Stimulated activated CD4-positive, alpha-beta T cell treated with anti-CD3 and anti-CD28 coated beads, Interleukin-1b, Interleukin-23, amount 100 ng/mL, for 1 hour (primary cell): ENCODE measurements at places on chromosomes 12 and 14.

DNA sequence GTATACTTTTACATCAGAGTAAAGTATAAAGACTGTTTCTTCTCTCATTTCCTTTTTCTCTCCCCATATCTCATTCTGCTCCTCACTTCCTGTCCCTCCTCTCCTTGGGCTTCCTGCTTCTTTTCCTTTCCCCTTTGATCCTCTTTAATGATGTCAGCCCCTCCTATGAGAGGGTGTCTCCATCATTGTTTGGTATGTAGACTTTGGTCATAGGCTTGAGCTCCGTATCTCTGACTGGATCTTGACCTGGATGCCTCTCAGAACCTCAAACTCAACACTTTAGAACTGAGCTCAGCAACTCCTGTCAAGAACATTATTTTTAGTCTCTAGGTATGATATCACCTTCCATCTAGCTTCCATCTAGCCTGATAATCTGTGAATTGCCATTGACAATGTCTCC is 50.3 kb downstream of the AKAP6 start:
- no peak for DNase-seq

DNA sequence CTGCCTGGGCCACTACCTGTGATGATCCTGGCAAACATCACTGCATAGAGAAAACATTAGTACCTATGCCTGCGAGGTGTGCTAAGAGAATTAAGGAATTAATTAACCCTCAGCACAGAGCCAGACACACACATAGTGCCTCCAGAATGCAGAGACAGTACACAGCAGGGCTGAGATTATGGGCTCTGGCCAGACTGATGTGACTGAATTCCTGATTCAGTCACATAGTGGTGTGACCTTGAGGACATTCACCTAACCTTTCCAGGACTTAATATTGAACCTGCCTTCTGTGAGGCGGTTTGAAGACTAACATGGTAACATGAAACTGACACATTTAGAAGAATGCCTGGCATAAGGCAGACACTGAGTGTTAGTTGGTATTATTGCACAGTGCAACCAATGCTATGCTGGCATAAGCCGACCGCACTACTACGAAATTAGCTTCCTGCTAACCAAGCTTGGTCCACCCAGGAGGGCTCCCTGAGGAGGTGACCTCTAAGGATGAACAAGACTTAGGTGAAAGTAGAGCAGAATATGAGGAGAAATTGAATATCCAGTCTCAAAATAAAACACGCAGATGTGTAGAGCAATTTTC is 32.0 kb upstream of the SELPLG start:
- DNase-seq, result no peak

DNA sequence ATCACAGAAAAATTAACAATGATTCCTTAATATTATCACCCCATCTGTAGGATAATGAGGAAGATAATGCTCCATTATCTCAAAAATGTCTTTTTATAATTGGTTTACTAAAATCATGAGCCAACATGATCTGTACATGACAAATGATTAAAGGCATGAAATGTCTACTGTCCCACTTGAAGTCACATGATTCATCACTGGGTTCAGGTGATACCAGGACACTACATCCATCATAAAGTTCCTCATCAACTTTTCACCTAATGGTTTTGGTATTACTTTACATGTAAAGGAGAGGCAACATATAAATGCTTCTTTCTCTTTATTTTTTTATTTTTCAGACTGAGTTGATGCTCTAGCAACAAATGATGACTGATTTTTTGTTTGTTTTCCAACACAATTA is 313.3 kb downstream of the MED13L start:
- DNase-seq, result no peak

- DNase-seq, result no peak
These were observed 71.7 kb downstream of the TPH2 start for GRCh38 chr12:72010356-72010755.

DNA sequence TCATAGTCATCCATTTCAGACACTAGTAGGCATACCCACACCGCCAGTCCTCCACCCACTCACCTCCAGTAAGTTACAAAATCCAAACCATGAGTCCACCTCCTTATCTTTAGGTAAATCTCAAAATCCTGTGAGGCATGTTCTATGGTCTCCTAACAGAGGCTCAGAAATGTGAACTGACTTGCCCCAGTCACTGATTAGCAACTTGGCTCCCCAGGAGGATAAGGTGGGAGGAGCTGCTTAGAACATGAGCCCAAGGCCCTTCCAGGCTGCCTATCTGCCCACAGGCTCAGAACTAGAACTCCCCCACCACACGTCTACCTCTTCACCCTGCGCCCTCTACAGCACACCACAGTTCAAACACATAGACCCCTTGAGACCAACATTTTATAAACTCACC is 19.9 kb downstream of the SETD3 start:
- no peak for DNase-seq

- DNase-seq, result no peak
These were observed 388.1 kb downstream of the NOVA1 start for GRCh38 chr14:26209699-26210098.

DNA sequence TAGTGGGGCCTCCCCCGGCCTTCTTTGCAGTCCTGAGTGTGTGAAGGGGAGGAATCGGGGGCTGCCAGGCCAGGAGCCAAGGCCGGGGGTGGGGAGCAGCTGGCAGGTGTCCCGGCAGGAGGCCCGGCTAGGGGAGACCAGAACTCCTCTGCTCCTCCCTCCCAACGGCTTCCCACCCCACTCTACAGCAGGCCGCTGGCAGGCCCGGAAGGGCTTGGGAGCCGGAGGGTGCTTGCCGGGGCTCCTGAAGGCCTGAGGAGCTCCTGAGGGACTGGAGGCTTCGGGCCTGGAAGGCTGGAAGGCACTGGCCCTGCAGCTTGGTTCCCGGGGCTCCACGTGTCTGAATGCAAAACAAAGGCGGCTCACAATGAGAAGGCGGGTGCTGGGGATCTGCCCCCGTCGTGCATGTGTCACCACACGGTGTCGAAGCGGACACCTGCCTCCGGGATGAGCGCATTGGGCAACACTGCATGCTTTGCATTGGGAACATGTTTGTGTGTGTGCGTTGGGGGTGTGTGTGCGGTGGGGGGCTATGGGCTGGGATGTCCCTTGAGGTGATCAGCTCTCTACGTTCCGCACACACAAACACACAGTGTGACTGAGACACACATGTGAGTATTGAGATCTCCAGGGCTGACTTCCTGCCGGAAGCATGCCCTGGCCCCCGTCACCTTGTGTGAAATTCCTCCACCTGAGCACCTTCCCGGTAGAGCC is 30.9 kb upstream of the ANKRD9 start:
- no peak for DNase-seq

- DNase-seq, result no peak
These were observed 57.8 kb upstream of the ARHGAP5 start for GRCh38 chr14:32019276-32019675.

DNA sequence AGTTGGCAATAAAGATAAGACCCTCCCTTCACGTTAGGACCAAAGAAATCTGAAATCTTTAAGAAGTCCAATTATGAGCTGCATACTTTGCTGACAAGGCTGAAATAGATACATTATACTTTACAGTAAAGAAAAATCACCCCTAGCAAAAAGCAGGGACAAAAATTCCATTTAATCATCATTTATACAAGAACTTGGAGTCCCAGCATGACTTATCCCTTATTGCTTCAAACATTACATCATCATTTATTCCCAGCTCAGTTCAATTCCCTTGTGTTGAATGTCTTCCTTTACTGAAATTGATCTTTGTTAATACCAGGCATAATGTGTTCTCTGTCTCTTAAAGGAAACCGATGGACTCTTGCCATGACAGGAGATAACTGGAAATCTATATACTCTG is 449.6 kb upstream of the CCDC196 start:
- DNase-seq, result no peak

DNA sequence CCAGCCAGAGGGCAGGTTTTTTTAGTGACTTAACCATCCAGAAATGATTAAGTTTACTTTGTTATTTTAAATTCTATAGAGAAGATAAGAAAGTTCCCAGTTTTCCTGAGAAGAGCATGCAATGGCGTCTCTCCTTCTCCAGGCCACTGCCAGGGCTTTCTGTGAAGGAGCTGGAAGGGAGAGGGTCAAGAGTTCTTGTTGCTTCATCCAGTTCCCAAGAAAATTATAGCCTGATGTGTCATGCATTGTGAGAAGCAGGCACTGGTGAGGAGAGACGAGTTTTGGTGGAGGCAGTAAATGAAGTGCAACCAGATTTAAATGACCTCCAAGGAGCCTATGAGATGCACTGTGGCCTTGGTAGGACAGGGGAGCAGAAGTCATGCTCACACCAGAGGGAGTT is 14.2 kb downstream of the ELK3 start:
- no peak for DNase-seq

DNA sequence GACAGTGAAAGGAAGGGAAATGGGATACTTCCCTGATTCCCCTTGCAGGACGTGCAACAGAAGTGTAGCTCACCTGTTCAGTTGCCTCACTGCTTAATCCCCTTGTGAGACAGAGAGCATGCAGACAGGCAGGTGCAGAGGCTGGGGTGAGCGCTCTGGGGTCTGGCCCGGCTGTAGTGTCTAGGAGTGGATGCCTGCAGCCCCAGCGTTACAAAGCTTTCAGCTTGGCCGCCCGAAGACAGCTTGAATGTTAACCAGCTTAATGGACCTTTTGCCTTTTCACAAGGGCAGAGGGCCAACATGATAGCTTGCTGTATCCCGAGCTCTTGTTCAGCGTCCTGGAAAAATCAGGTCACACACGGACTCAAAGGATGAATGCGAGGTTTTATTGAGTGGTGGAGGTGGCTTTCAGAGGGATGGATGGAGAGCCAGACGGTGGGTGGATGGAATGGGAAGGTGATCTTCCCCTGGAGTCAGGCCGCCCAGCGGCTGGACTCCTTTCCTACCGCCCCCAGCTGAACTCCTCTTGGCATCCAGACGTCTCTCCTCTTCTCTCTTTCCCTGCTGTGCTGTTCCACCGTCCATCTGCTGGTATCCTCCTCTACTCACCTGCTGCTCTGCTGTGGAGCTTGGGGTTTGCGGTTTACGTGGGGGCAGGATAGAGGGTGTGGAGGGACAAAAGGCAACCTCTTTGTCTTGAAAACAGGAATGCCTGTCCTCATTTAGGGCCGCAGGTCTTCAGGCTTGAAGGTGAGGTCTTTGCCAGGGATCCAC is 86.2 kb upstream of the RESF1 start:
- DNase-seq, result no peak

DNA sequence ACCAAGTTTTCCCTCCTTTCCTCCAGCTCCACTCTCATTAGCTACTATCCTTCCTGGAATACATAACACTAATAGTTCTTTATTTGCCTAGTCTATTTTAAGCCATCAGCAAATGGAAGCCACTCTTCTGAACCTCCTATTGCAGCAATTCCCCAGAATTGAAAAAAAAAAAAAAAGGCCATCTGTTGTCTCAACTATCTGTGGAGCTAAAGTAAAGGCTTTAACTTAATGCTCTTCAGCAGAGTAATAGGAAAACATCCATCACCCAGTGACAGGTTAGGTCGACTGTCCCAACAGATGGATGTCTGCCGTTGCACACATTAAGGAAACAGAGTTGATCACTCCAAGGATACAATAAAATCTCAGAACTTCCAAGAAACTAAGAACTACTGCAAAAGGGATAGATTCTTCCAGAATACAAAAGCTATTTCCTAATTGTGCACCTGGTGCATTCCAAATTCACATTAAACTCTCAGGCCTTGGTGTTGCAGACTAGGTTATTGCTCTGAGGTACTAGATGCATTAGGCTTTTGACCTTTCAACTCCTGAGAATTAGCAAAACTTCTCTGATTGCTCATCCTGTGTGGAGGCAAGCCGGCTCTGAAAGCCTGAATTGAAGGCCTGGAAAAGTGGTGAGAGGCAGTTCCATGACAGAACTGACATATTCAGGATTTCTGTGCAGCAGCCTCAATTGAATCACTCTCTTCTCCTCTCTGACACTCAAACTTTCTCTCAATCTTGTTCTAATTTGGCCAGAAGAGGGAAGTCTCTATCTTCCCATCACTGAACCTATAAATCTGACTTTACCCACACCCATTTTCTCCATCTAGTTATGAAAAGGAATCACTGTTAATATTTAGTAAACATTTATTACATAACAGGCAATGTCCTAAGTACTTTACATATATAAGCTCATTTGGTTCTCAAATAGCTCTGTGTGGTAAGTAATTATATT is 238.4 kb upstream of the HMGA2 start:
- no peak for DNase-seq

GRCh38 chr12:54394281-54394719 is 9.8 kb upstream of the ZNF385A start:
- DNase-seq, result no peak

- no peak for DNase-seq
These were observed 7.7 kb upstream of the NRL start for GRCh38 chr14:24122416-24122815.

DNA sequence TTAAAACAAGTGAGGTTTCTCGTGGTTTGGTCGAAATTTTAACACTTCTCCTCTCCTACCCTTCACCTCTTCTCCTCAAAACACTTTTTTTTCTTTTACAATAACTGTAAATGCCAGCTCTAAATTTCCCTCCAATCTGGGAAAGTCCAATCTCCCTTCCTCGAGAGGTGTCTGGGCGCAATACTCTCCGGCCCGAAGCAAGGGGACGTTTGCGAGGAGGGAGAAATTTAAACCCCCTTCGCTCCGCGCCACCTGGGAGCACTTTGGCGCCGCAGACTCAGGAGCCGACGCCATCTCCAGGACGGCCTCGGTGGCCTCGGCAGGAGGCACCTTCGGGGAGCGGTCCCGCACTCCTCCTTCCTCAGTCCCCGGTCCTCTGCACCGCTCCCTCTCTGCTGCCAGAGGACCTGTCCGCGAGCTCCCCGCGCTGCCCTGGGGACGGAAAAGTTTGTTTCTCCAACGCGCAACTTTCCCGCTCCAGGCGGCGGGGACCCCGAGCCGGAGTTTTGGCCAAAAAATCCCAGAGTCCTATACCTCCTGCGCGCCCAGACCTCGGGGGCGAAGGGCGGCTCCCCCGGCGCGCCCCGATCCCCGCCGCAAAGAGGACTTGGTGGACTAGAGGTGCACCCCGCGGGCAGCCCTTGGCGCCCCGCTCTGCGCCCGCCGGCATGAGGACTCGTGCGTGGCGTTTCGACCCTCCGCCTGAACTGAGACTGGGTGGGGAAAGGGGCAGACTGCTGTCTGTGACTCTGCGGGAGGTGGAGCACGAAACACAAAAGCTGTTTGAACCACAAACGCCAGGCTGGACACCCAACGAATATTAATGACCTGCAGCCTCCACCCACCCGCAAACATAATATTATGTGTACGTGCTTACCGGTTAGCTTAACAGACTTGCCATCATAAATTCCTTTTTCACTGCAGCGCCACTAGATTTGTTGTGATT is 95.2 kb upstream of the HMGA2 start:
- DNase-seq, result no peak

GRCh38 chr12:53378222-53378621 is 1.8 kb upstream of the SP1 start:
- DNase-seq, result no peak

GRCh38 chr12:66962290-66962689 is 283.4 kb upstream of the GRIP1 start:
- no peak for DNase-seq

DNA sequence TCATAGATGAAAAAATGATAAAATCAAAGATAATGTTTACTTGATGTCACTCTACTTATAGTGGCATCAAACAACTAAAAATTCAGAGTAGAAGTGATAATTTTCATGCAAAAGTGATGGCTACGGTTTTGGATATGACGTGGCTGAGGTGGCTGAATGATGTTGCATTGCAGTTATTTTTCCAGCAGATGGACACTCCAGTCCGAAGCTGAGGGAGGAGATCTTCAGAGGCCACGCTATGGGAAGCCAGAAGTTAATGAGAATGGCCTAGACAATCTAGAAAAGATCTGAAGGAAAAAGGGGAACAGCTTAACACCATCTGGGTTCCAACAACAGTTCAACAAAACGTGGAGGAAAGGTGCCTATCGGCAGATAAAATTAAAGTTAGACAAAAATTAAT is 279.8 kb downstream of the SOX5 start:
- DNase-seq, result no peak

- no peak for DNase-seq
These were observed 143.7 kb downstream of the ASCL4 start for GRCh38 chr12:107917912-107918800.
